ENCODE measurements at places on chromosomes 11 and 22.

DNA sequence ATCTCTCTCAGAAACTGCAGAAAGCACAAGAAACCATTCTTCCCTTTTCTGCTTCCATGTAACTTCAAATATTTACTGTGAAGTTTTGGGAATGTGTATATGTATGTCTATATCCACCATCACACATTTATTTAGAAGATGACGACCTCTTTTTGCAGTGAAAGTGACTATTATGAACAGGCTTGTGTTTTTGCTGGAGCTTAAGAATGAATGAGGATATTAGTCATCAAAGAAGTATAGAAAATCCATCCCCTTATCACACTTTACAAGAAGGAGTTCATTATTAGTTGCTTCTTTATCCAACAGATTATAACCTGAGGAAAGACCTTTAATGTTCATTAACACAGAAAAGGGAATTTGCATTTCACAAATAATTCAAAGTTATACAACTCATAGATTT, 21.1 kb upstream of the SLC5A12 start:
- DNase-seq: no peak

DNA sequence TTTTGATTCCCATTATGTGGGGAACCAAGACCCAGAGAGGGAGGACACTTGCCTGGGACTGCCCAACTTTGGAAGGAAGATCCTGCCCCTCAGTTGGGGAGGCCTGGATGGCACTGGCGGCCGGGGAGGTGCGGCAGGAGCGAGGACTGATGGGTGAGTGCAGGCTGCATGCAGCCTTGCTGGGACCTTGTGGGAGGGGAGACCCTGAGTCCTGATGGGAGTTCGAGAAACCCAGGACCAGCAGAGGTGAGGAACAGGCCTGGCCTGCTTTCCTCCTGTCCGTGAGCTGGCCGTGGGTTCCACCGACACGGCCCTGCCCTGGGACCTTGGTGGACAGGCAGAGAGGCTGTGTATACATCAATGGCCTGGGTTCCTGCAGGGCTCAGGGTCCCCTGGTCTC, 19.3 kb upstream of the SMIM38 start:
- DNase-seq: no peak

GRCh38 chr11:111378861-111379601, at the start of gene POU2AF1:
TSS of gene POU2AF1 (minus strand) at chr11:111379275. CDS start at chr11:111379177, 98 bp downstream.
- DNase-seq: no peak

- no peak for DNase-seq
Observed at GRCh38 chr22:46731246-46732040, 6.6 kb downstream of the CERK start.

GRCh38 chr11:35304386-35304775, 115.0 kb downstream of the SLC1A2 start:
- DNase-seq: no peak

GRCh38 chr11:30683176-30683575, 97.0 kb upstream of the MPPED2 start:
- no peak for DNase-seq

GRCh38 chr22:20606041-20606783, 98.8 kb downstream of the MED15 start:
- DNase-seq: peak; percentile 54

DNA sequence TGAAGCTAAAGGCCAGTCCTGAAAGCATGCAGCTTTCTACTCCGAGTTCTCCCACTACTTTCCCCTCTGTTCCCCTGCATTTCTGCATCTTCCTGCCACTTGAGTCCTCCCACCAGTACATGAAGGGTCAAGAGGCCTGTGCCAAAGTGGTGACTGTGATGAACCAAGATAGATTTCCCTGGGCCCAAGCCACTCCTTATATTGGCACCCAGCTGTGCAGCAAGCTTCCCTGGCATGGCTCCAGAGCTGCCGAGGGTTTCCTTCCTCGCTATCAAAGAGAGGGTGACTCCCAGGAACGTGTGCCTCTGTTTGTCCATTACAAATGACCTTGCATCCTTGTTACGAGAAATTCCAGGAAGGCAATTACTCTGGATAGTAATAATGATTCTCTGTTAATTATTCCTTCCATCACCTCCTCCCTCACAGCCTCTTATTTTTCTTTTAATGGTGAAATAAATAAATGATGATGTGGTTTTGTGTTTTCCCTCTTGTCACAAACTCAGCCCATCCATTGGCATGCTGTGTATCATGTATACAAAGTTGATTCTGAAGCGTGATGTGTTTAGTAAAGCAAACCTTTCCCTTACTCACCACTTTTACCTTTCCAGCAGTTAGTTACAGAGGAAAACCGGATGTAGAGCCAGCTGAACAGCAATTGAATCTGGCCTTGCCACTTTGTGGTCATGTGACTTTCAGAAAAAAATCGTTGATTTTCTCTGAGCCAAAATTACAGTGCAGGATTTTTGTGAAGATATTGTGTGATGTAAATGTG, 8.3 kb downstream of the SRSF8 start:
- DNase-seq: no peak

DNA sequence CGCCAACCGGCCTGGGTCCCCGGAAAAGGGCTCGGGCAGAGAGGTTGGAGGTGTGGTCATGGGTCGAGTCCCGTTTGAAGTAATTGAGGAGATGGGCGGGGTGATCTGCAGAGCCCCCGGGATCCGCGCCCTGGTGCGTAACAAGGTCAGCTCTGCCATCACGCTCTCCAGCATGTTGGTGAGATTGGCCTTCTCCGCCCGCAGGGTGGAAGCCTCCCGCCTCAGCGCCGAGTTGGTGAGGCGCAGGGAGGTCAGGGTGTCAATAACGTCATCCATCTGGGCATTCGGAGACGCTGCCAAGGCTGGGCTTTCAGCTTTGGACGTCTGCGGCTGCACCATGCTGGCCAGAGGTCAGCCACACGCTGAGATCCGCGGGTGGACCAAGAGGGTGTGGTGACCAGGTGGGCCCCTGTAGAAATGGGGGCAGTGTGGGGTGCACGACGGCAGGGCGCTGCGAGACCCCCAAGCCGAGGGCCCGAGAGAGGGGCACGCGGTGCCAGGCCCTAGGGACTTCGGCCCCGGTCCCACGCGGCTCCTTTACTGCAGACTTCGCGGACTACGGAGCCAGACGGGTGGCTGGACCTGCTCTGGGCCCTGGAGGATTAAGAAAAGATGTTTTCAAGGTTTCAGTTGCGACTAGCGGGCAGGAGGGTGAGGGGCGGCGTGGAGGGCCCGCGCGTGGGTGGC, 672 bp downstream of the RTL6 start:
- peak; percentile 22 for DNase-seq

GRCh38 chr22:45455212-45455611, 41.7 kb downstream of the RIBC2 start:
- DNase-seq: no peak

- DNase-seq: no peak
Observed at GRCh38 chr11:10716122-10716521, 22.6 kb upstream of the IRAG1 start.

DNA sequence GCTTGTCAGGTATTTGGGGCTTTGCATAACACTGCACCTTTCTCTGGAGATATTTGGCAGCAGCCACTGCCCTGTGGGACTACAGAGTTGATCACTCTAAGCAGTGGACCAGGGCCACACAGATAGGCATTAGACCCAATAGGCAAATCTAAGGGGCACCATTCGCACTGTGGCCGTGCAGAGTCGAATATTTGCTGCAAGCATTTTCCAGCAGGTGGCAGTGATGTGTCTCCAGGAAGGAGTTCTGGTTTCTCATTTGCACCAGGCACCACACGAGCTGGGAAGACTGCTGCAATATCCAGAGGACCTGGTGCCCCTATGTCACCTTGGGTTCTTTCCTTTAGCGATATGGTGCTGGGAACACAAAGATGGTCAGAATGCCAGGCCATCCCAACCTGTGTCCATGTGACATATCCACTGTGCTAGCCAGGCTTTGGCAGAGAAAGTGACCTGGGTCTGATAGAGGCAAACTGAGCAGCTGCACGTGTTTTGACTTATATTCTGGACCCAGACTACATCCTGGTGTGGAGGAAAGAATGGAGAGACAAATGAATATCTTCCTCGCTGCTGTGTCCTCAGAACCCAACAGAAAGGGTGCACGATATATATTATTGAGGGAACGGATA, 318.7 kb downstream of the BUD13 start:
- no peak for DNase-seq

- no peak for DNase-seq
Observed at GRCh38 chr11:130428316-130429119, at the start of gene ADAMTS8. TSS of gene ADAMTS8 (minus strand) at chr11:130428609. CDS start at chr11:130428286, 323 bp downstream.

- no peak for DNase-seq
Observed at GRCh38 chr11:32213223-32213622, 122.3 kb downstream of the RCN1 start.

DNA sequence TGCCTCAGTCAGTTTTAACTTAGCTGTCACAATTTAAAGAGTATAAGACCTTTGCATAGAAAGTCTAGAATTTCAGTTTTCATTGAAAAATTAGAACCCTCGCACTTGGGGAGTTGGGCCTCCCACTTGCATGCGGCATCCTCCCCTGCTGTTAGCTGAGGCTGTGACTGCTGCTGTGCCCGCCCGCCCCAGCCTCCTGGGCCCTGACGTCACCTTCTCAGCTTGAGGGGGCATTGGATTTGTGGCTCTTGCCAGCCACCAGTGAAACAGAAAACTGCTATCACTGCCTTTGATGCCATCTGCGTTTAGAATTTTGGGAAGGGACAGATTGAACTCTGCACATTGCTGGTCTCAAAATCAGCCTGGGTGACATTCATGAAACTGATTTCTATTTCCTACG, 108.7 kb downstream of the CTTN start:
- DNase-seq: no peak

DNA sequence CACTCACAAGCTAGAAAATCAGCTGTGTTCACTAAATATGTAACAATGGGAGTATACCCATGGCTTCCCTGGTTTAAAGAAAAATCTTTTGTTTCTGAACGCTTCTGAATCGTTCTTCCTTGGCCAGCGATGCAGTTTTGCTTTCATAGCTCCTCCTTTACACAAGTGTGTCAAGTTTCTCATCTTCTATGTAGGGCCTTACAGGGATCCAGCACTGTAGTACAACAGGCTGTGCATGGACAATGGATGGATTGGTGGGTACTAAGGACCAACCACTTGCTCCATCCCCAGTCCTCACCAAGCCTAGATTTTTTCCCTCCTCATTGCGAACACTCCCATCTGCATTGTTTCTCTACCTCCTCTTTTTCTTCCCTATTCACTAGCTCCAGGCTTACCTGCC, 24.3 kb upstream of the POU2AF2 start:
- no peak for DNase-seq

DNA sequence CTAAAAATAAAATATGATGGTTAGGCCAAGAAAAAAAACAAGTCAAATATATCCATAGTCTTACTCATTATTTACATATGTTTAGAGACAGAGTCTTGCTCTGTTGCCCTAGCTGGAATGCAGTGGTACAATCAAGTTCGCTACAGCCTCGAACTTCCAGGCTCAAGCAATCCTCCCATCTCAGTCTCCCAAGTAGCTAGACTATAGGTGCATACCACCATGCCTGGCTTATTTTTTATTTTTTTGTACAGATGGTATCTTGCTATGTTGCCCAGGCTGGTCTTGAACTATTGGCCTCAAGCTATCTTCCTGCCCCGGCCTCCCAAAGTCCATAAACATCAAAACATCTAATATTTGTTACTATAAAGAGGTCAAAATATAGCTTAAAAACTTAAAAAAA, 36.1 kb downstream of the C2CD3 start:
- DNase-seq: no peak

DNA sequence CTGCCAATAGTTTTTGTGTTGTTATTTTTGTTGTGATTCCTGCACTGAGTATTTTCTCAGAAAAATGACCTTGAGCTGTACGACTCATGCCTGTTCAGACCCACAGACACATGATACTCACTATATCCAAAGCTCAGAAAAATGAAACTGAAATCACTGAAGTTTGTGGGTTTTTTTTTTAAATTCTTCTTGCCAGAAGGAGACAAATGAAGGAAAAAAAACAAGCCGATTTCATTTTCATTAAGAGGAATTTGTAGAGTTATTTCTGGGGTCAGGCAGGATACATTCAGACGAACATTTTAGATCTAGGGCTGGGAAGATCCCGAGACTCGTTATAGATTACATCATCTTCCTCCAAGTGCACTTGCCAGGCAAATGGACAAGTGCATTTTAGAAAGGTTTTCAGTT, 60.4 kb downstream of the BMAL1 start:
- peak; percentile 58 for DNase-seq

DNA sequence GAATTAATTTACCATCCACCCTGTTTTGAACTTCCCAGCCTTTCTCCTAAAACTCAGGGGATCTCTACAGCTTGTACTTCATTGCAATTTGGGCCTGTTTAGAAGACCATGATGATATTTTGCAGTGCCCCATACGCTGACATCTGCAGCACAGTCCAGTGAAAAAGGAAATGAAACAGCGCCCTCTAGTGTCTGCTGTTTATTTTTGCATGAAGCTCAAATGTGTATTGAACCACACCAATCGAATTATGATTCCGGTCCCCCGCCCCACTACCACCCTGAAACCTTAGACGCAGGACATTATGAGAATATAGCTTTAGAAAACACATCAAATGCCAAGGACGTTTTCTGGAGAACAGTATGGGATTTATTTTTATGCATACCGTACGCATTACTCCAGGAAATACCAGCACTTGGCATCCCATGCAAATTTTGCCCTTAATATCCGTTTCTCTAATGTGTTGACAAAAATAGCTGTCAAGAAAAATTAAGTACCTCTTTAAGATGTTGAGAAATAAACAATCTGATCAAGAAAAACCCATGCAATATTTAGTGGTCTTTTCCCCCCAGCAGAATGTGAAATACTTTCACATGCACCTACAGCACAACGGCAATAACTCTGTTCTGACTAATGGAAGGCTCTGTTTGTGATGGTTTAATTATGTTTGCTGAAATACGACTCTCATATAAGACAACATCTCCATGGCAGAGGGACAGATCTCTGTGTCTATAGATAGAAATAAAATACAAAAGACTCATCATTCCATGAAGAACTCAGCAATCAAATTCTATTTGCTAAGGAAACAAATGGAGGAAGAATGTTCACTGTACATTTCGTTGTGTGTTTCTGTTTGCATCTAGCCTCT, 93.9 kb downstream of the TECTA start:
- DNase-seq: peak; percentile 47

DNA sequence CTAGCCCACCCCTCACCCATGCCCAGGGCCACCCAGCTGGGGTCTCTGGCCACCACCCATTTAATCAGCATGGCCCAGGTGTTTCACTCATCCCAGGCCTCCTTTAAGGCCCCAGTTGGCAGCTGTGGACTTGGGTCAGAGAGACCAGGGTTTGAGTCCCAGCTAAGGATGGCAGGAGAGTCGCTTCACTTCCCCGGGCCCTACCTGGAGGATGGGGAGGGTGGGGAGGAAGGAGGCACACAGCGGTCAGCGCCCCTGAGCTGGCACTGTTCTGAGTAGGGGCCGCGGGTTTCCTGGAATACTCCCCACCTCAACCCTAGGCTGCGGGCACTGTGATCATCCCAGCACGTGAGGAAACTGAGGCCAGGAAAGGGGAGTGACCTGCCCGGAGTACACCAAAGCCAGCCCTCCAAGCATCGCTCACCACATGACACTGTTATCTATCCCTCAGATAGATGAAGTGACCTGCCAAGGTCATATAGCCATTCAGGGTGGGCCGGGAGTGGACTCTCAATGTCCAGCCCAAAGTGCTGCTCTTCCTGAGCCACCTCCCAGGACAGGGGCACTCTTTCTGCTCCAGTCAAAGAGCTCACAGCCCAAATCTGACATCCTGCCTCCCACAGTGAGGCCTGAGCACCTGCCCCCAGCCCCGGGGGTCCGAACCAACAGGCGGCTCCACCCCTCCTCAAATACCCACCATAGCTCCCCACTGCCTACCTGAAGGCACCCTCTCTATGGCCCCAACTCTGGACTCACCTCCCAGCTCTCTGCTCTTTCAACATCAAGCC, 3.4 kb upstream of the ATP5MGL start:
- no peak for DNase-seq
